CD4-positive, alpha-beta T cell (primary cell): ENCODE measurements at places on chromosomes 3 and 15.

DNA sequence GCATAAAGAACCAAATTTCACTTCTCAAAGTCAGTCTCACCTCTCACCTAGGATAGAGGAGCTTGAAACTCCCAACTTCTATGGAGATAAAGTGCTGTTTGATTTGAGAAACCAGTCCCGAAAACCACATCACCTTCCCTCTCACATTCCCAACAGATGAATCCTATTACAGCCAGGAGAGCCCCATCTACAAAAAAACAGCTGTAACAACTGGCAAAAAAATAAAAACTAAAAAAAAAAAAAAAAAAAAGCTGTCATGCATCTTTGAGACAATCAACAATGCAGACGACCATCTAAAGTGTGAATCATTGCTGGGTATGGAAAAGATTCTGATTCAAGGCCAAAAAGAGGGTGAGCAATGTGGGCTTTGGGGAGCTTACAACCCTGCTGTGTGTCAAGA lies 23.8 kb downstream of the HOMER2 start:
- no peaks in the 10 kb centered on the region for H3K4me1 ChIP-seq
- H3K36me3 ChIP-seq, result no peaks in the 10 kb centered on the region
- H3K4me3 ChIP-seq, result no peak overlapping the region

DNA sequence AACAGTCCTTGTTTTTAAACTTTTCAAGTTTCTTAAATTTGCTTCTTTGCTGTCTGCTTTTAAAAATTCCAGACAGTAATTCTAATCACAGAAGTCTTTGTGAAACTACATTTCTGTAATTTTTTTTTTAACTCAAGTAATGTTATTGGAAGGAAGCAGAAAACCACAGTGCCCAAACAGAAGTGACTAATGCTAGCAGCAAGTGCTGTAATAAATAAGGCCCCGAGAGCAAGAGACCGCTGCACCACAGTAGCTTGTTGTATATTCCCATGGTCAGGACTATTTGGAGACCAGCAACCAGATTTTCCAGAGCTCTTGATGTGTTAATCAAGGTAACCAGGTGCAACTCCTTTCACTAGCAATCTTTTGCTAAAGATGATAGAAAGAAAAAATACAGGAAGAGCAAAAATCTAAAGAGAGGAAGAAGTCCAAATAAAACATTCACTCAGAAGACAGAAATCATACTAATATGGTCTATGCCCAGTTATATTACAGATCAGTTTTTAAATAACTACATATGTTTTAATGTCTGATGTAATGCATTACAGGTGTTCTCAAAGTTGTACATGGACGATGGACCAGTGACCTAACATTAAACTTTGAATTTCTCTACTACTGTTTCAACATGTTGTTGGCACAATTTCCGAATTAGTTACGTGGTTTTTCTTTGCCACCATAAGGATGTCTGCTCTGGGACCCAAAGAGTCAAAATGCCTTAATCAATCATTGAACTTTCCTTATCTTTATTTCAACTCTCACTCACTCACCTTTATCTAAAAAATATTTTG lies 36.4 kb downstream of the WWTR1 start:
- no peak overlapping the region for H3K4me3 ChIP-seq
- no peak for DNase-seq
- H3K4me1 ChIP-seq, result no peaks in the 10 kb centered on the region
- no peaks in the 10 kb centered on the region for H3K36me3 ChIP-seq
- no peak overlapping the region for H3K27ac ChIP-seq
- no peaks in the 10 kb centered on the region for H3K27me3 ChIP-seq

GRCh38 chr15:29734917-29735572 lies 87.2 kb downstream of the TJP1 start:
- no peaks in the 10 kb centered on the region for H3K4me1 ChIP-seq
- no peak for DNase-seq
- no peaks in the 10 kb centered on the region for H3K36me3 ChIP-seq
- no peak overlapping the region for H3K27ac ChIP-seq
- no peak overlapping the region for H3K4me3 ChIP-seq

DNA sequence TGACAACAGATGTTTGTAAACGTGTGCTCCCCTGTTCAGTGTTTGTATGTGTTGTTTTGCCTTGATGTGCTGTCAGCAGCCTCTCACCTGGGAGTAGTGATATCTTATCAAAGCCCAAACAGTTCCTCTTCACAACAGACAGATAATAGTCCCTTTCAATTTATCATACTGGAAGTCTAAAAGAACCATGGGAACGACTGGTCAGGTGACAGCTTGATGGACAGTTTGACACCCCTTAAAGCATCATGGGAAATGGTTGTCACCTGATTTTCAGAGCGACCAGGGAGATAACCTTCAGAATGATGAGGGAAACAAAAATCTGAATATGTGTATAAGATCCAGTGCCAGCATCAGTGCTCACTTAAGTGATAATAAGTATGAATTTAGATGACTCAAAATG lies 146.3 kb upstream of the SOX2 start:
- H3K4me1 ChIP-seq, result no peaks in the 10 kb centered on the region
- no peak for DNase-seq
- no peak overlapping the region for H3K27ac ChIP-seq
- no peak overlapping the region for H3K4me3 ChIP-seq
- no peaks in the 10 kb centered on the region for H3K36me3 ChIP-seq

DNA sequence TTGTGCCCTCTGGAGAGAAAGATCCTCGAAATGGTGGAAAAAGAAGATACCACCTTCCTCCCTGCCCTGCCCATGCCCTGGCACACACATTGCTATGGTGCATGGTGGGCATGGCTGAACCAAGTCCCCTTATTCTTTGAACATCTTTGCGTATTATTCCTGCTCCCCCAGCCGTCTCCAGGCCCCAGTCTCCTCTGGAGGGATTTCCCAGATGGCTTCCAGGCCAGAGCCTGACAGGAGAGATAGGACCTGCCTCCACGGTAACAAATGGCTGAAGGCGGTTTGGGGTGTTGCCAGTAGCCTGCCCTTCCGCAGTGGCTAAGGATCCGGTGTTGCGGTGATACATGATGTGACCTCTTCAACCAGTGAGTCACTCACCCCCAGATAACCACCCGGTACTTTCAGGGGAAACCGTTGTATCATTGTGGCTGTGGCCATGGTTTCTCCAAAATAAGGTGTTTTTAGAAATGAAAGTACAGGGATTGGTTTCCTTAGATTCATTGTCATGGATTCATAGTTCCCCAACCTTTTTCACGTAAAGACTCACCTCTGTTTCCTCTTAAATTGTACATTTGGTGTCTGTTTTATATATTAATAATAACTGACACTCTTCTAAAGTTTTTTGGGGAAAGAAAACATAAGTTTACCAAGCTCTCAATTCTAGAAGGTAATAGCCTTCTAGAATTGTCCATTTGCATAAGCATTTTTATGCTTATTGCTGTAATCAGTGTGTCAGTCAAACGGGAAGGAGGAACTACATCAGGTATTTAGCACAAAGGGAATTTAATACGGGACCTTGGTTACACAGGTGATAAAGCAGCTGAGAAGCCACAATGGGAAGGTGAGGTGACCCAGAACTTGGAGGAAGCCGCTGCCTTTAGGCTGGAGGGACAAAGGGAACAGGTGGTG lies 25.9 kb downstream of the SMAD3 start:
- H3K27me3 ChIP-seq, result no peaks in the 10 kb centered on the region
- peaks cover 97% of the 10 kb centered on the region for H3K4me1 ChIP-seq
- peak; percentile 36 for DNase-seq
- H3K27ac ChIP-seq, result peak overlapping the region; percentile 77
- peak overlapping the region; percentile 17 for H3K4me3 ChIP-seq

- no peaks in the 10 kb centered on the region for H3K27me3 ChIP-seq
- no peak overlapping the region for H3K27ac ChIP-seq
- no peak overlapping the region for H3K4me3 ChIP-seq
- H3K4me1 ChIP-seq, result no peaks in the 10 kb centered on the region
- H3K36me3 ChIP-seq, result no peaks in the 10 kb centered on the region
Observed at GRCh38 chr15:56820333-56820732, 87.0 kb upstream of the ZNF280D start.

DNA sequence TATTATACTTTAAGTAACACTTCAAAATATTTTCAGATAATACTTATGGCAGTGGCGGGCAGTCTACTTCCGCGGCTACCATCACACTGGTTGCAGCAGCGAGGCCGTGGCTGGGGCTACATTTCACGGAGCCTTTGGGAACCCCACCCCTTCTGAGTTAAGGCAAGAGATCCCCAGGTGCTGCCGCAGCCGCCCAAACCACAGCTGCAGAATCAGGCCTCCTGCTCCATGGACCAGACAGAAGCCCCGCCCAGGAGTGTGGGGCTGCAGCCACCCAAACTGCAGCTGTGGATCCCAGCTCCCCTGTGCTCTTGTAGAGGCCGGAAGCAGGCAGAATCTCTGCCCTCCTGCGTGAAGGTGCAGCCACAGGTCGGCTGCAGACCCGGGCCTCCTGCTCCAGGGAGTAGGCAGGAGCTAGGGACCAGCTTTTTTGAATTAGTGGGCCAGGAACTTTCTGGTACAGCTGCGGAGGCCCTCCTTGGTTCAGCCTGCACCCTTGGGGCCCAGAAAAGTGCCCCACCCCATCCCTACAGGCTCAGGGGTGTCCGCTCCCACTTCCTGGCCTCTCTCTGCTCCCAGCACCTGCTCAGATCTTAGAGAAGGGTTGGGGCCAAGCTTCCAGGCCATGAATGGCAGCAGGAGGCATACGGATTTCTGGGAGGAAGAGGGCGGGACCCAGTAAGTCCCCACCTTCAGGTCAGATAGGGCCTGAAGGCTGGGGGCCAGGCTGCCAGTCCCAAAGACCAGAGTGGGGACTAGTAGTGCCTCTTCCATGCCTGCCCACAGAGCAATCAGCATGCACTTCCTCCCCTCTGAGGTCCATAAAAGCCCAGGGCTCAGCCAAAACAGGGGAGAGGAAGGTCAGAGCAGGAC lies 1188.8 kb upstream of the CADM2 start:
- H3K27ac ChIP-seq, result no peak overlapping the region
- H3K36me3 ChIP-seq, result no peaks in the 10 kb centered on the region
- no peak overlapping the region for H3K4me3 ChIP-seq
- H3K4me1 ChIP-seq, result no peaks in the 10 kb centered on the region
- H3K27me3 ChIP-seq, result no peaks in the 10 kb centered on the region

DNA sequence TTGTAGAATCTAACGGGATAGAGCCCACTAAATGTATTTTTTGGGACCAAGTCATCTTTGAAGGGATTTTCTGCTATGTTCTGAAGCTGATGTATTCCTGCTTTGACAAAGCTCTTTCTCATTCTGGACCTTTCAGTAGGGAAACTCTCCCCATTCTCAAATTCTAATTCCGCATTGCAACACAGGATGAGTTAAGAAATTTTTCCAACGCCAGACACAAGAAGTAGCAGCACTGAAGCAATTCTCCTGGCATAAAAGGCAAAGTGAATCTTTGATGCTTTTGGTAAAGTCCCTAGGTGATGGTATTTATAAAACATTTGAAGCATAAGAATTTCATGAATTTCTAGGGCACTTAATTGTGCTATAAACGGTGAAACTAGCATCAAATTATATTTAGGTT lies 76.8 kb downstream of the ZPLD1 start:
- H3K36me3 ChIP-seq, result no peaks in the 10 kb centered on the region
- H3K27me3 ChIP-seq, result no peaks in the 10 kb centered on the region
- no peak for DNase-seq

DNA sequence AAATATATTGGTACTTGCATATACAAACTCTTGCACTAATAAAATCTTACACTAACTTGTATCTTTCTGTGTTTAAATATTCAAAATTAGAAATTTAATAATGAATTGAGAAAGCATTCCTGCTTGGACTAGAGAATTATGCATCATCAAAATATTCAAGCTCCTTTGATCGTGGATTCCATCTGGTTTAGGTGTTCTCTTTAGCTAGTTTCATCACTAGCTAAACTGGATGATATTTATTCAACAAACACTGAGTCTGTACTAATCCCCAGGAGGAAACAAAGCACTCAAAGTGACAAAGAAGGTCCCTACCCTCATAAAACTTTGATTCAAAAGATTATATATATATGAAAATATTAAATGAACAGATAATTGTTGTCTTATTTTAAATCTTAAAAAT lies 1360.9 kb upstream of the ALCAM start:
- no peaks in the 10 kb centered on the region for H3K4me1 ChIP-seq
- H3K36me3 ChIP-seq, result no peaks in the 10 kb centered on the region
- H3K4me3 ChIP-seq, result no peak overlapping the region
- no peaks in the 10 kb centered on the region for H3K27me3 ChIP-seq

DNA sequence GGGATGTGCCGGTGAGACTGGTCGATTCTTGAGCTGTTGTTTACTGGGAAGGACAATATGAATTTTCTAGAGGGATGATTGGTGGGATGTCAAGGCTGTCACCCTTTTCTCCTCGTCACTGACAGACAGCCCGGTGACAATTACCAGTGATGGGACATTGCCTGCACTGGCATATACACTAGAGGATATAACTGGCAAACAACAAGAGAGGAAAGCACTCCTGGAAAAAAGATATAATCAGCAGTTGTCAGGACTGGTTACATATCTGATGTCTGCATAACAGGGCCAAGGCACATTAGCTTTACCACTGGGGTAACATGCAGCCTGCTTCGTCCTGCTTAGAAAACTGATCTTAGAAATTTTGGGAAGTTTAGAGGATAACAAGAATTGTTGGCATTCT lies 131.1 kb downstream of the ROBO2 start:
- H3K36me3 ChIP-seq, result no peaks in the 10 kb centered on the region
- no peaks in the 10 kb centered on the region for H3K27me3 ChIP-seq
- no peaks in the 10 kb centered on the region for H3K4me1 ChIP-seq
- DNase-seq, result no peak
- H3K4me3 ChIP-seq, result no peak overlapping the region

DNA sequence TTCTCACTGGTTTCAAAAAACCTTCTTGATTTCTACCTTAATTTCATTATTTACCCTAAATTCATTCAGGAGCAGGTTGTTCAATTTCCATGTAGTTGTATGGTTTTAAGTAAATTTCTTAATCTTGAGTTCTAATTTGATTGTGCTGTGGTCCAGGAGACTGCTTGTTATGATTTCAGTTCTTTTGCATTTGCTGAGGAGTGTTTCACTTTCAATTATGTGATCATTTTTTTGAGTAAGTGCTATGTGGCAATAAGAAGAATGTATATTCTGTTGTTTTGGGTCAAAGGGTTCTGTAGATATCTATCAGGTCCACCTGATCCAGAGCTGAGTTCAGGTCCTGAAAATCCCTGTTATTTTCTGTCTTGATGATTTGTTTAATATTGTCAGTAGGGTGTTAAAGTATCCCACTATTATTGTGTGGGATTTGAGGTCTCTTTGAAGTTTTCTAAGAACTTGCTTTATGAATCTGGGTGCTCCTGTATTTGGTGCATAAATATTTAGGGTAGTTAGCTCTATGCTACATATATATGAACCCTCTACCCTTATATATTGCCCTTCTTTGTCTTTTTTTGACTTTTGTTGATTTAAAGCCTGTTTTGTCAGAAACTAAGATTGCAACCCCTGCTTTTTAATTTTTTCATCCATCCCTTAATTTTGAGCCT lies 158.4 kb upstream of the TPRG1 start:
- no peak overlapping the region for H3K27ac ChIP-seq
- DNase-seq, result no peak
- H3K4me1 ChIP-seq, result no peaks in the 10 kb centered on the region
- H3K4me3 ChIP-seq, result no peak overlapping the region
- no peaks in the 10 kb centered on the region for H3K27me3 ChIP-seq
